Activated CD8-positive, alpha-beta T cell treated with anti-CD3 and anti-CD28 coated beads, Interleukin-2, amount 10 ng/mL, durations not matched to agents 7 days and 5 days (primary cell): ENCODE measurements at places on chromosomes 13 and 19.

- no peak for DNase-seq
- no peaks in the 10 kb centered on the region for H3K36me3 ChIP-seq
- peaks cover 19% of the 10 kb centered on the region for H3K4me1 ChIP-seq
- no peak overlapping the region for H3K4me3 ChIP-seq
- H3K27me3 ChIP-seq = no peaks in the 10 kb centered on the region
- H3K27ac ChIP-seq = peak overlapping the region; percentile 46
Measured at GRCh38 chr19:15129856-15130585, 22.8 kb downstream of the SYDE1 start.

DNA sequence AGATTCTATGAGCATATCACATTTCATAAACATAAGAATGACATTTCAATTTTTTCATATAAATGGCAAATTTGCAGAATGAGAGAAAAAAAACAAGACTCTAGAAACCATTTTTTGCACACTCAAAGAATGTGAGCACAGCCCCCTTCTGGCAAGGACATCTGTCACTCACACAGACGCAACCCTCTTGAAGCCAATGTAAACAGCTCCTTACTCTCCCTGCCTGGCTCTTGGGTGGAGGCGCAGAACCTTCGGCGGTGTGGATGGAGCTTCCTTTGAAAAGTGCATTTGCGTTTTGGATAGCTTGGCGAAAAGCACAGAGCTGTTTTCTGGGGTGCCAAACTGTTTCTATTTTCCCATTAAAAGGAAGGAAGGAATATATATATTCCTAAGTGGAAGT is 367.6 kb upstream of the TSHZ3 start:
- H3K4me1 ChIP-seq = no peaks in the 10 kb centered on the region
- no peaks in the 10 kb centered on the region for H3K27me3 ChIP-seq
- DNase-seq = no peak
- no peak overlapping the region for H3K27ac ChIP-seq
- no peaks in the 10 kb centered on the region for H3K36me3 ChIP-seq

- H3K4me3 ChIP-seq = no peak overlapping the region
- no peaks in the 10 kb centered on the region for H3K27me3 ChIP-seq
- H3K36me3 ChIP-seq = peaks cover 58% of the 10 kb centered on the region
- DNase-seq = no peak
- H3K27ac ChIP-seq = no peak overlapping the region
Measured at GRCh38 chr19:12111176-12111575, 29.0 kb downstream of the ZNF20 start.

- no peak overlapping the region for H3K27ac ChIP-seq
- DNase-seq = peak; percentile 69
- H3K4me1 ChIP-seq = peaks cover 21% of the 10 kb centered on the region
Measured at GRCh38 chr19:991174-991931, 7.2 kb downstream of the WDR18 start.

DNA sequence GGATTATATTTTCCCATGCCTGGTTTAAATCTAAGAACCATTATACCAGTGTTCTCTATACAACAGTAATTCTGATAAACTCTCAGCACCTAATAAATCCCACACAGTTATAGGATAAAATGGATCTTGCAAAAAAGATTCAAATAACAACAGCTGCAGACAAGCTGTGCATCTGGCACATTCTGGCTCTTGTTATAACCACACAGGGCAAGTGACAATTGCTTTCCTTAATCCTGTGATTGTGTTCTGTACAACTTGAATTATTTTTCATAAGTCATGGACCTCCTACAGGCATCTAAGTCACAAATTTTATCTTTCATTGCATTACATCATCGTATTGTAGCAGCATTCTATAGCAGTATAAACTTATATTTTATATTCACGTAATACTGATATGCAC is 948.3 kb downstream of the SLITRK1 start:
- H3K4me1 ChIP-seq = no peaks in the 10 kb centered on the region
- no peaks in the 10 kb centered on the region for H3K36me3 ChIP-seq
- H3K27ac ChIP-seq = no peak overlapping the region
- no peaks in the 10 kb centered on the region for H3K27me3 ChIP-seq

DNA sequence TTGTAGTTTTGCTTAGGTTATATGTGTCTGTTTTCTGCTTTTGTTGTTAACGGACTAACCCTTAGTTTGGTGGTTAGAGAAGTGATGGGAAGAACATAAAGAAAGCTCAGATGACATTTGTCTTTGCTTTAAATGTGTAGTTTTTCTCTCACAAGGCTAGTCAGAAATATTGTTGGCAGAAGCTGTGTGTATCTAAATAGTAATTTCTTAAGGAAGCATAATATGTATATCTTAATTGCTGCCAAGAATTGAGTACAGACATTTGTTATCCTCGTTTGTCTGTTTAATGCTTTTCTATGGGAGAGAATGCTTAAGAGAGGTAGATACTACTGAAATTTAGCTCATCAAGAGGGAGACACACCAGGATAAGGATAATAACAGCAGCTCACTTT is 2.7 kb downstream of the RGCC start:
- peak overlapping the region; percentile 74 for H3K27ac ChIP-seq
- peaks cover 18% of the 10 kb centered on the region for H3K27me3 ChIP-seq
- DNase-seq = no peak
- peak overlapping the region; percentile 75 for H3K4me3 ChIP-seq

GRCh38 chr13:109785141-109785891 is 1.1 kb downstream of the IRS2 start:
- peak; percentile 51 for DNase-seq
- H3K4me1 ChIP-seq = peaks cover 19% of the 10 kb centered on the region
- H3K27ac ChIP-seq = peak overlapping the region; percentile 25
- peak overlapping the region; percentile 54 for H3K4me3 ChIP-seq

- H3K4me1 ChIP-seq = peaks cover 13% of the 10 kb centered on the region
- no peak for DNase-seq
- no peak overlapping the region for H3K4me3 ChIP-seq
- H3K27ac ChIP-seq = no peak overlapping the region
- H3K36me3 ChIP-seq = no peaks in the 10 kb centered on the region
Measured at GRCh38 chr19:5823579-5824281, 15.8 kb downstream of the FUT6 start.

- no peaks in the 10 kb centered on the region for H3K4me1 ChIP-seq
- DNase-seq = no peak
- H3K4me3 ChIP-seq = no peak overlapping the region
- H3K27me3 ChIP-seq = peaks cover 10% of the 10 kb centered on the region
- H3K36me3 ChIP-seq = no peaks in the 10 kb centered on the region
- no peak overlapping the region for H3K27ac ChIP-seq
Measured at GRCh38 chr19:11256189-11256588, 6.1 kb downstream of the DOCK6 start.

GRCh38 chr19:57888560-57889231 is at the start of gene ZNF814:
Gene ZNF814, minus strand, starts transcription at chr19:57889037. Its CDS starts 235 bp downstream, at chr19:57888802.
- H3K27me3 ChIP-seq = no peaks in the 10 kb centered on the region
- H3K4me3 ChIP-seq = peak within 1 kb of the TSS; percentile 96
- H3K4me1 ChIP-seq = peaks cover 25% of the 10 kb centered on the region
- H3K27ac ChIP-seq = peak within 1 kb of the TSS; percentile 91

DNA sequence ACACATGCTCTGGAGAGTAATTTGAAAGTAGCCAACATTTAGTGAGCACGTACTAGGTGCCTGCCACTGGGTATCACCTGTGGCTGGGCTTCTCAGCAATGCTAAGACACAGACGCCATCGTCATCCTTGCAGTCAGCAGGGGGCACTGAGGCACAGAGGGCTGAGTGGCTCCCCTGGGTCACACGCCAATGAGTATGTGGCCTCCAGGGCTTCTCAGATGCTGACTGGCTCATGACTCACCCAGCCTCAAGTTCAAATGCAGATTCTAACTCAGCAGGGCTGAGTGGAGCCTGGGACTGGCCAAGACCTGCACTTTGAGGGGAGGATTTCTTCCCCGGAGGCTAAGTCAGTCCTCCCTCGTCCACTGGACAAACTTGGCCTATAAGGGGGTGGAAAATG is 115.1 kb upstream of the CACNA1A start:
- H3K4me3 ChIP-seq = no peak overlapping the region
- H3K27me3 ChIP-seq = peaks cover 36% of the 10 kb centered on the region
- DNase-seq = peak; percentile 24
- H3K4me1 ChIP-seq = no peaks in the 10 kb centered on the region
- no peak overlapping the region for H3K27ac ChIP-seq

- no peak for DNase-seq
- peaks cover 2% of the 10 kb centered on the region for H3K27me3 ChIP-seq
- H3K4me3 ChIP-seq = no peak overlapping the region
- no peaks in the 10 kb centered on the region for H3K36me3 ChIP-seq
- H3K27ac ChIP-seq = no peak overlapping the region
Measured at GRCh38 chr19:14915116-14915515, 26.2 kb upstream of the OR7C2 start.

DNA sequence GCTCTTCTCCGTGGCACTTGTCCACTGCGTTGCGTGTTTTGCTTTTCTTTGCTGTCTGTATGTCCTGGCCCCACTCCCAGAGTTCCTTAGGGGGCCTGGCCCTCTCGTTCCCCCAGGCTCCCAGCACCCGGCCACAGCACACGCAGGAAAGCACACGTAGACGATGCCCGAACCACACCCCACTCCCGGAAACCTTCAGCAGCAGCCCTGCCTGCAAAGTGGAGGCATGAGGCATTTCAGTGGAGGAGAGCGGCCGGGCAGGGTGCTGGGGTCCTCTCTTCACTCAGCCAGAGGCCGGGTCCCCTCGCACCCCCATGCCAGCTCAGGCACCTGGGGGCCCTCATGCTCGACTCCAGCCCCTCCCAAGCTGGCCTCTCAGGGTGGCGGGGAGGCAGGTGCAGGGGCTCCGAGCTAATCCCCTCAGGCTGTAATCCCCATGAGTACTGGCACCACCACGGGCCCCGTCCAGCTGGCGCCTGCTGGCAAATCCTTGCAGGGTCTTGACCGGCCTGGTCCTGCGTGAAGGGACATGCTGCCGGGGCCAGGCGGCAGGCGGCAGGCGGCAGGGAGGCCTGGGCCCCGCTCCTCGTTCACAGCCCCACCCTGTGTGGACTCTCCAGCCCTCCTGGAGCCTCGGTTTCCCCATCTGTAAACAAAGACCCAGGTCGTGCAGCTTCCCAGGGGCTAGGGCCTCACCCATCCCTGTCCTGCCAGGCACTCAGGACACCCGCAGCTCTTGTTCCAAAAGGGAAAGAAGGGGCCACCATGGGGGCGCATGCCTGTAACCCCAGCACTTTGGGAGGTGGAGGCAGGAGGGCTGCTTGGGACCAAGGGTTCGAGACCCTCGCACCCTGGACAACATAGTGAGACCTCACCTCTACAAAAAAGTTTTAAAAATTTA is 7.0 kb downstream of the PIP5K1C start:
- no peak overlapping the region for H3K4me3 ChIP-seq
- peaks cover 38% of the 10 kb centered on the region for H3K4me1 ChIP-seq

GRCh38 chr19:35978832-35979365 is 16.1 kb upstream of the SDHAF1 start:
- peaks cover 7% of the 10 kb centered on the region for H3K27me3 ChIP-seq
- no peaks in the 10 kb centered on the region for H3K4me1 ChIP-seq
- no peaks in the 10 kb centered on the region for H3K36me3 ChIP-seq

GRCh38 chr13:34372581-34372980 is 554.6 kb downstream of the RFC3 start:
- H3K27ac ChIP-seq = no peak overlapping the region
- DNase-seq = no peak
- no peaks in the 10 kb centered on the region for H3K27me3 ChIP-seq
- H3K36me3 ChIP-seq = no peaks in the 10 kb centered on the region
- no peaks in the 10 kb centered on the region for H3K4me1 ChIP-seq
- H3K4me3 ChIP-seq = no peak overlapping the region

GRCh38 chr13:114038211-114038613 is 64.3 kb upstream of the C13orf46 start:
- peaks cover 2% of the 10 kb centered on the region for H3K4me1 ChIP-seq
- H3K27ac ChIP-seq = no peak overlapping the region
- no peak overlapping the region for H3K4me3 ChIP-seq

- peaks cover 2% of the 10 kb centered on the region for H3K4me1 ChIP-seq
- no peak overlapping the region for H3K4me3 ChIP-seq
- H3K27me3 ChIP-seq = peaks cover 23% of the 10 kb centered on the region
- no peak overlapping the region for H3K27ac ChIP-seq
Measured at GRCh38 chr19:42561512-42561911, 33.2 kb downstream of the CEACAM8 start.

GRCh38 chr19:35352448-35353304 is 5.0 kb downstream of the FFAR1 start:
- H3K36me3 ChIP-seq = no peaks in the 10 kb centered on the region
- H3K4me1 ChIP-seq = peaks cover 17% of the 10 kb centered on the region
- DNase-seq = peak; percentile 83
- H3K27ac ChIP-seq = no peak overlapping the region
- peaks cover 3% of the 10 kb centered on the region for H3K27me3 ChIP-seq

GRCh38 chr13:62512194-62513141 is 1096.8 kb upstream of the PCDH20 start:
- no peak overlapping the region for H3K4me3 ChIP-seq
- peak; percentile 21 for DNase-seq
- no peaks in the 10 kb centered on the region for H3K4me1 ChIP-seq
- H3K27me3 ChIP-seq = no peaks in the 10 kb centered on the region

- H3K27ac ChIP-seq = no peak overlapping the region
- DNase-seq = peak; percentile 87
- H3K4me3 ChIP-seq = no peak overlapping the region
- no peaks in the 10 kb centered on the region for H3K36me3 ChIP-seq
- peaks cover 19% of the 10 kb centered on the region for H3K27me3 ChIP-seq
Measured at GRCh38 chr19:40974633-40975037, 16.4 kb upstream of the CYP2B6 start.
